WTC11 (cell line): ENCODE measurements at places on chromosomes 7 and 10.

- no peak for DNase-seq
Measured at GRCh38 chr7:135798095-135798494, 49.5 kb upstream of the FAM180A start.

- DNase-seq, result peak; percentile 86
Measured at GRCh38 chr7:2209146-2209960, 23.4 kb downstream of the MAD1L1 start.

- DNase-seq, result peak; percentile 36
Measured at GRCh38 chr10:43689618-43689954, 40.9 kb upstream of the ZNF32 start.

DNA sequence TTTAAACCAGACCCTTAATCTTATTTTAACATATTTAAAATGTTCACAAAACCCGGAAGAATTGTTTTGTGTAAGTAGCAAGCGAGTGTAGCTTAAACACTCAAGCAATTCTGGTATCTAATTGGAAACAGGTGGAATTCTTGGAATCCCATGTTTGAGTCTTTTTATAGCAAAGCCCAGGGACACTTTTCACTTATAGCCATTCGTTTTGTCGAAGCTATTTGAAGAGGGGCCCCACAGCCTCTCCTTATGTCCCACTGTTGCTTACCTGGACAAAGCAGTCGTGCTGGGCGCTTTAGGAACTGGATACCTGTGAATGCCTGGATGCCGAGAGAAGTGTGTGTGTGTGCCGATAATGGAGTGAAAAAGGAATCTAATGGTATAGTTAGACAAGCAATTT lies 3.3 kb downstream of the CUX1 start:
- peak; percentile 11 for DNase-seq

DNA sequence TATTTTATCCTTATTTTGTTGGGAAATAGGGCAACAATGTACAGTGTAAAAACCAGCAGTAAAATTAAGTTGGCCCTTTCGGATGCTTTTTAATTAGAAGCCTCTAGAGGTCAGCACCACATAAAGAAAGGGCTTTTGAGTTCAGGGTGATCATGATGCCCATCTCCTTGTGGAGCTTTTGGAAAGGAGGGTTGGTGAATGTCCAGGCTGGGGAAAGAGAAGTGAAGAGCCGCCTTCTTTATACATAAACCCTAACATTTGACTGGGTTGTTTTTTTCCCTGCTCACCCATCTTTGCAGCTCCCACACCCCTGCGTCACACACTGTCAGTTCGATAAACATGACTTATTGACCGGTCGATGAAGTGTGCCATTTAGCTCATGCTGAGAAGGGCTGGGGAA lies 29.8 kb downstream of the MTURN start:
- DNase-seq, result no peak

DNA sequence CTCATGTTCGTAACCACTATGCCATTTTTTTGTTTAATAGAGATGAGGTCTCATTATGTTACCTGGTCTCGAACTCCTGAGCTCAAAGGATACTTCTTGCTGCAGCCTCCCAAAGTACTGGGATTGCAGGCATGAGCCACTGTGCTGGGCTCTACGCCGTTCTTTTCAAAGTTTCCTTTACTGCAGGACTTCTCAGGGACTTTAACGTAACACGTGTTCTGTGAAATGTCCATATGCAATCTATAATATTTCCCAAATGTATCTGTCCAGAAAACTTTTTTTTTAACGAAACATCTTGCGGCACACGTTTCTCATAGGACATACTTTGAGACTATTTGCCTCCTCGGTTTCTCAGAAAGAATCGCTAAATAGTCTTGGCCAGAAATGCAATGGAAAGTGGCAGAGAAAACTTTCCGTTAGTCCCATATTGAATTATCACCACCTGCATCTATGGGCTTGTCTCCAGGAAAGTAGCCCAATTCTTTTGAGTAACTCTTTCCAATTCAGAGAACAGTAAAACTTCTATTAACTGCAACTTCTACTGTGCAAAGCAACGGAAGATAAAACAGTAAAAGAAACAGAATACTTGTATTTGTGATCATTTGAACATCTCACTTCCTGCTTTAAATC lies 96.3 kb downstream of the ELMO1 start:
- no peak for DNase-seq

DNA sequence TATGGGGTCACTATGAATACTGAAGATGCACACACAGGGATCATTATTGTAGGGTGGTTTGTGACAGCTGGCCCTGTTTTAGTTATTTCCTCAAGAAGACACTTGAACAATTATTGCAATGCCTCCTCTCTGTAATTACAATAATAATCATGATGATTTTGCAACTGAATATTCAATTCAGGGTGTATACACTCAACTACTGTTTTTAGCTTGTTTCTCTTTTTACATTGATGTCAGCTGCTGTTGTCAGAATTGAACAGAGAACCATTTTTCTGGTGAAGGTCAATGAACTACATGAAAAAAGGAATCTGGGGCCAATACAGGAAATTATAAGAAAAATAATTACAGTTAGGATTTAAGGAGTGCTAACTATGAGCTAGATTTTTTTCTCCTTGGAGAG lies 28.6 kb upstream of the MKLN1 start:
- DNase-seq, result no peak

GRCh38 chr10:11787374-11787773 lies 35.8 kb upstream of the PROSER2 start:
- DNase-seq, result no peak

GRCh38 chr7:55185321-55185802 lies 166.5 kb downstream of the EGFR start:
- DNase-seq, result no peak

- no peak for DNase-seq
Measured at GRCh38 chr7:43757073-43757720, 1.3 kb upstream of the BLVRA start.

DNA sequence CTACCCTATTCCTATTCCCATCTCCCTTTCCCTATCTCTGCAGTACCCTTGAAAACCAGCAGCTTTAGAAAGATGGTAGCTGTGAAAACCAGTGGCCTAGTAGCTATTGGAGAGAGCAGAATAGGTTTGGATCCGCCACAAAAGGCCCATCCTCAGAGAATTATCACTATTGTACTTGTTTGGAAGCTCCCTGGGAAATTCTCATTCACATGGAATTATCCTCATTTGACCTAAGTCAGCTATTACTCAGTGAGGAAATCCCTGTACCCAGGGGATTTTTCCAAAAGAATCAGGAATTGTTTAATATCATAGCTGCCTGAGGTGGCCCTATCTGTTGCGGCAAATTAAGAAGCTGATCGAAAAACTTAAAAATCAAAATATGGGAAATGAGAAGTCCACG lies 51.6 kb downstream of the DGKI start:
- DNase-seq, result no peak

DNA sequence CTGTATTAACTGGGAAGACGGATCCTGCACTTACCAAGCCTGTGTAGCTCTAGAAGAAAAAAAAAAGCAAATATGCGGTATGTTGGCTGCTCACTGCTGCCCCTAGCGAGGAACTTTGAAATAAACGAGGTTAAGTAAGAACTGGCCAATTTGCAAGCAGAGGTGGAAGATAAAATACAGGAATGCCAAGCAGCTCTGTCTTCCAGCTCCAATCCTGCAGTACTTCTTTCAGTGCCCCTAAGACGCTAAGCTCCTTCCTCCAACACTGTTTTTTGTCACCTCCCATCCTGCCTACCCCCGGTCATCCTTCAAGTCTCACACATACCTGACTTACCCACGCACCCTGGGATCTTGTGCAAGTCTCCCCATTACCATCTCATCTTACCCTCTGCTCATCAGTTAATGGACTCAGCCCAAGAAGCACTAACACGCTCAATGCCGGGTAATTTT lies 809 bp downstream of the C10orf143 start:
- peak; percentile 67 for DNase-seq

DNA sequence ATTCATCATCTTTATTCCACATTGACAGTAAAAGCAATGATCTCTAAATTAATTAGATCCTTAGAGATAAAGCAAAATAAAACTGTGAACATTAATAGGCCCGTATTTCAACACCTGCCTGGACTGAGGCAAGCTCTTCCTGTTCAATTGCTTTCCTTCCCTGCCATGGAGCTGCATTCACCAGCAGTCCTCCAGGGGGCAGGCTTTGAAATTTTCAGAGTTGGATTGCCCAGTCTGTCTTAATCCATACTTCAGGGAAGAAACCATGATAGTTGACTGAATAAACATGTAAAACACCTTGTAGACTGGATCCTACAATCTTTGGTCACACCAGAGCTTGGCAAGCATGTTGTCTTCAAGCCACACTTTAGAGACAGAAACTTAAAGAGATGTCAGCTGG lies 936.6 kb downstream of the NRG3 start:
- DNase-seq, result peak; percentile 74

- DNase-seq, result no peak
Measured at GRCh38 chr7:79786187-79786586, 332.7 kb upstream of the MAGI2 start.

- DNase-seq, result no peak
Measured at GRCh38 chr7:97735075-97735474, 3.2 kb downstream of the TAC1 start.

GRCh38 chr7:45420843-45421495 lies 153.2 kb upstream of the ADCY1 start:
- DNase-seq, result no peak

GRCh38 chr7:33248671-33249070 lies 119.3 kb downstream of the BBS9 start:
- no peak for DNase-seq

DNA sequence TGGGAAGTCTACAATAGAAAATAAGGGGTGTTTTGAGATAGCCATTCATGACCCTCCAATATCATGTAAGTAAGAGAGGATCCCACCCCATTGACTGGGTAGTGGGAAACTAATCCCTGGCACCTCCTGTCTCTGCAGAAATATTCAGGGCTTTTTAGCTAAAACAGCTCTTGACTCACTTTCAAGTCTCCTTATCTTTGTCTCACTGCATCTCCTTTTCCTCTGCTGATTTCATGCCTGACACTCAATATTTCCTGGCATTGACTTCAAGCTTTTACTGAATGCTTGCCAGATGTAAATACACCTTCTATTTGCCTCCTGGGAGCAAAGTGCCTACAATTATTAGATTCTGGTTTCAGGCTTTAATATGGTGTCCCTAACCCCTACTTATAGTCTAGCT lies 57.1 kb downstream of the CHRM2 start:
- DNase-seq, result no peak

DNA sequence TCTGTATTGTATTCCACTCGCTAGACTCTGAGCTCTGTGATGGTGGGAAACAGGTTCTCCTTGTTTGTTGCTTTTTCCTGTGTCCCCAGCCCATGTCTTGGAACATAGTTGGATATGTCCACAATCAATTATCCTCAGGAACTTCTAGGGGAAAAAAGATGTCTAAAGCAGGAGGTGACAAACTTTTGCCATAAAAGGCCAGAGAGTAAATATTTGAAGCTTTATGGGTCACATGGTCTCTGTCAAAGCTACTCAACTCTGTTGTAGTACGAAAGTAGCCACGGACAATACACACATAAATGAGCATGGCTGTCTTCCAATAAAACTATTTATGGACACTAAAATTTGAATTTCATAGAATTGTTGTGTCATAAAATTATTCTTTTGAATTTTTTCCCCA lies 220.5 kb downstream of the CHCHD3 start:
- no peak for DNase-seq
